ENCODE measurements at places on chromosomes 5 and 9.

GRCh38 chr5:76579166-76579937, 43.9 kb downstream of the F2RL2 start:
- DNase-seq, result no peak

- DNase-seq, result no peak
Measured at GRCh38 chr9:112258106-112258505, 75.3 kb downstream of the PTBP3 start.

GRCh38 chr5:82004511-82004910, 32.7 kb downstream of the ATG10 start:
- DNase-seq, result peak; percentile 20

- DNase-seq, result no peak
Measured at GRCh38 chr5:31983851-31984250, 190.3 kb downstream of the GOLPH3 start.

DNA sequence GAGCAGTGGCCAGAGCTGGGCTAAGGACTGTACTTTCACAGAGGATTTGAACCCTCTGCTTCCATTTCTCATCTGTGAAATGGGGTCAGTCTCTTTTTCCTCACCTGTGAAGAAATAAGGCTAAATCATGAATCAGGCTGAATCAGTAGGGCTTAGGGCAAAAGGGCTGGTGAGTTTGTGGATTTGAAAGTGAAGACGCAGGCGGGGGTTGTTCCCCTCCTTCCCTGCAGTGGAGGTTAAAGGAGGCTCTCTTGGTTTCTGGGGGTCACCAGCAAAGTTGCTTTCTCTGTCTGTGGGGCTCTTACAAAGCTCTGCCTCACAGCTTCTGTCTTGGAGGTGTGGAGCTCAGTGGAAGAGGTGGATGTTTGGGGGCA, 17.6 kb upstream of the NDST1 start:
- DNase-seq, result no peak
